ENCODE measurements at places on chromosomes 13 and 19. TPM values are rescaled to one million over a fixed set of nuclear protein-coding genes. Genes with fewer than 3 reads are reported as not detected.

The GZMM gene
- not detected for total RNA-seq

The GPC6 gene
- 21.9 TPM for total RNA-seq

The MRPL54 gene
- 60.0 TPM for total RNA-seq

The CRB3 gene
- not detected for total RNA-seq

DNA sequence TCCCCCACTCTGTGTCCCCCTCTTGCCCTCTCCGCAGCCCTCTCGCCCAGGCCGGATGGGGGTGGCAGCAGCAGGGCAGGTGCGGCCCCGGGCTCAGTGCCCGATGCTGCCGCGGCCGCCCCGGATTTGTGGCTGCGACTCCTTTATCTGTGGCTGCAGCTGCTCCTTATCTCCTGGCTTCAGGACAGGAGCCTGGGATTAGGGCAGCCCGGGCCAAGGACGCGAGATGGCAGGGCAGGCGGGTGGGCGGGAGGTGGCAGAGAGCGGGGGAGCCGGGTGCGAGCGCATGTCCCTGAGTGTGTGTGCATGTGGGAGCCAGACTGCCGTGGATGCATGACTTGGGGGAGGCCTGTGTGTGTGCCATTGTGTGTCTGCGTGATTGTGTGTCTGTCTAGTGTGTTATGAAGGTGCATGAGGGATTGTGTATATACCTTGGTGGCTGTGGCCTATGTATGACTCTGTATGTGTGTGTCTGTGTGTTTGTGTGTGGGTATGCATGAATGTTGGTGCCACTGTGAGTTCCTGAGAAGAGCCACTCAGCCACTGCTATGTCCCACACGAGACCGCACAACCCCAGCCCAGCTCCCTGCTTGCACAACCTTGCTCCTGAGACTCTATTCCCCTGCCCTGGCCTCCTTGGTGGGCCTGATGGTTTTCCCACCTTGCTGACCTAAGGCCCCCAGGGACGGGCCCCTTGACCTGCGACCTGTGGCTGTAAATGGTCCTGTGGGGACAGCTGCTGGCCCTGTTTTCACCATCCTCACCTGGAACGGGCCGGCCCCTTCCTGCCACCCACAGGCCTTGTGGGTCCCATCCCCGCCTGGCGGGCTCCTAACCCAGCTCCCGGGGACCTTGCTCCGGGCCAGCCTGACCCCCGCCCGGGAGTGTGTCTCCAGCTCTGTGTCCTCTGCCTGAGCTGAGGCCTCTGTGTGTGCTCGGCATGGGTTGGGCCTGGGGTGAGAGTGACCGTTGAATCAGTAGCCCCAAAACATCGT is 5.3 kb upstream of the NRTN start:
- no peak for DNase-seq
- H3K4me3 ChIP-seq, result no peak overlapping the region
- no peaks in the 10 kb centered on the region for H3K4me1 ChIP-seq
- no peak overlapping the region for H3K27ac ChIP-seq
- H3K27me3 ChIP-seq, result peaks cover 2% of the 10 kb centered on the region

GRCh38 chr19:28126135-28126898 is 1086.6 kb downstream of the UQCRFS1 start:
- H3K27ac ChIP-seq, result no peak overlapping the region
- no peaks in the 10 kb centered on the region for H3K27me3 ChIP-seq
- H3K4me1 ChIP-seq, result no peaks in the 10 kb centered on the region
- DNase-seq, result no peak

- H3K27me3 ChIP-seq, result no peaks in the 10 kb centered on the region
- H3K4me1 ChIP-seq, result no peaks in the 10 kb centered on the region
- no peak for DNase-seq
- H3K4me3 ChIP-seq, result no peak overlapping the region
- no peak overlapping the region for H3K27ac ChIP-seq
Measured at GRCh38 chr13:21615427-21615826, 11.5 kb upstream of the MICU2 start.

DNA sequence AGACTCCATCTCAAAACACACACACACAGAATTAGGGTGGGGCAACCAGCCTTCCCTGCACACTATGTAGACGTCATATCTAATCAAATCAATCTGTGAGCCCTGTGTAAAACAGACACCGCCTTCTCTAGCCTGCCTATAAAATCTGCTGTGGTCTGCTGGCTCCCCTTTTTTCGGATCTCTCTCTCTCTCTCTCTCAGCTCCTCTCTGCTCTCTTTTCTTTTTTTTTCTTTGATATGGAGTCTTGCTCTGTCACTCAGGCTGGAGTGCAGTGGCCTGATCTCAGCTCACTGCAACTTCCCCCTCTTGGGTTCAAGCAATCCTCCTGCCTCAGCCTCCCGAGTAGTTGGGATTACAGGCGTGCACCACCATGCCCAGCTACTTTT is 11.8 kb upstream of the CD70 start:
- no peaks in the 10 kb centered on the region for H3K4me1 ChIP-seq

DNA sequence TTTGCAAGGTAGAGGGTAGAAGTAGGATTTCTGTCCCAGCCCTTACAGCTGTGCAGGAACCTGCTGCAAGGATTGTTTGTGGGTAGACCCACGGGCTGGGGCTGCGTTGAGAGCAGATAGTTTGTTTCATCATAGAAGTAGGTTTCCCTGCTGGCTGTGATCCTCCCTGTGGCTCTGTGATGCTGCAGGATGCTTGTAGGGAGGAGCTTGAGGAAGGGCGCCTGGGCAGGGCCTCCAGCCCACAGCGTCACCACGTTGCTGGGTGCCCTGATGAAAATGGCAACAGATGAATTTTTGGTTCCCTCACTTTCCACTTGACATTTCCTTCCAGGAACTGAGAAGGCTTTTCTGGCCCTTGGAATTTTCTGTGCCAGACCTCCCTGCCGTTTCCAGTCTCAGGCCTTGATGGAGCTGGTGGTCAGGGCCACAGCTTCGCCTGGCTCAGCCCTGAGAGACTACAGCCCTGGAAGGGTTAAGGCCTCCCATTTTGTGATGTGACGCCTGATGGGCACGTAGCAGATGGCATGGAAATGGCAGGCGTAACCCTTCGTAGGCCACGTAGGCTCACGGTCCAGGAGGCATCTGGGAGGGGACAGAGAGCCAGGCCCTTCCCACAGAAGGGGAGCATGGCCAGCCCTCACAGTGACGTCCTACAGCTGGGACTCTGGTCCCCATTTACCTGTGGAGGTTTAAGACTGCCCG is 42.2 kb downstream of the GATAD2A start:
- H3K4me1 ChIP-seq, result peaks cover 40% of the 10 kb centered on the region
- no peak for DNase-seq
- no peak overlapping the region for H3K27ac ChIP-seq
- no peak overlapping the region for H3K4me3 ChIP-seq
- no peaks in the 10 kb centered on the region for H3K36me3 ChIP-seq

DNA sequence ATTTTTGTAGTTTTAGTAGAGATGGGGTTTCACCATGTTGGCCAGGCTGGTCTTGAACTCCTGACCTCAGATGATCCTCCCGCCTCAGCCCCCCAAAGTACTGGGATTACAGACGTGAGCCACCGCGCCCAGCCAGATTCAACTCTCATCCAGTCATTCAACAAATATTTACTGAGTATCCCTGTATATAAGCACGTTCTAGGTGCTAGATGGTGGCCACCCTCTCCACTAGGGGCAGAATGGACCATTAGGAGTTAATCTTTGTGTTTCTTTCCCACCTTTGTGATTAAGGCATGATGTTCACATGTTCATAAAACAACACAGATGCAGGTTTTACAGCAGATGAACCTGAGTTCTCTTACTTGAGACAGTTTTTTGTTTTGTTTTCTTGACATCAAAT is 7.3 kb downstream of the SHKBP1 start:
- peaks cover 3% of the 10 kb centered on the region for H3K36me3 ChIP-seq
- DNase-seq, result no peak
- H3K27me3 ChIP-seq, result no peaks in the 10 kb centered on the region
- H3K27ac ChIP-seq, result peak overlapping the region; percentile 81
- H3K4me1 ChIP-seq, result no peaks in the 10 kb centered on the region

GRCh38 chr19:35868172-35868822 is at the start of gene APLP1:
Gene APLP1 (plus strand): TSS chr19:35868574. CDS start chr19:35868637, 63 bp downstream.
- peaks cover 70% of the 10 kb centered on the region for H3K27me3 ChIP-seq
- peak within 1 kb of the TSS; percentile 58 for H3K4me3 ChIP-seq
- no peak for DNase-seq
- peaks cover 15% of the 10 kb centered on the region for H3K4me1 ChIP-seq
- H3K27ac ChIP-seq, result no peak within 1 kb of the TSS

- DNase-seq, result no peak
- no peak overlapping the region for H3K4me3 ChIP-seq
- H3K4me1 ChIP-seq, result no peaks in the 10 kb centered on the region
- no peaks in the 10 kb centered on the region for H3K27me3 ChIP-seq
- no peaks in the 10 kb centered on the region for H3K36me3 ChIP-seq
- H3K27ac ChIP-seq, result no peak overlapping the region
Measured at GRCh38 chr13:34933786-34934185, 8.3 kb upstream of the NBEA start.

DNA sequence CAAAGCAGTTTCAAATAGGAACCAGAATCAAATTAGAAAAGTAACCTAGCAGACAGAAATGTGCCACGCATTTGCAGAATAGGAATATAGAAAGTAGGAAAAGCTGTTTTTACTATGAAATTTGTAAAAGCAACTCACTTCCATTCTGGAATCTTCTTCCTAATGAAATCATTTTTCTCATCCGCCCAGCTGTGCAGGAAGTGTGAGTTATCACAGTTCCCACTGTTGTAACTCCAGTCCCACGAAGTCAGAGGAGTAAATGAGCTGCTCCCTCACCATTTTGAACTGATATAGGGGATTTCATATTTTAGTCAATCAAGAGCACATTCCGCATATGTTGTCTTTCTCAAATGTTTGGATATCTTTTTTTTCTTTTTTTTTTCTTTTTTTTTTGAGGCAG is 230.8 kb downstream of the TBC1D4 start:
- no peak overlapping the region for H3K27ac ChIP-seq
- no peaks in the 10 kb centered on the region for H3K4me1 ChIP-seq
- DNase-seq, result no peak
- H3K36me3 ChIP-seq, result no peaks in the 10 kb centered on the region
- H3K4me3 ChIP-seq, result no peak overlapping the region
- no peaks in the 10 kb centered on the region for H3K27me3 ChIP-seq

DNA sequence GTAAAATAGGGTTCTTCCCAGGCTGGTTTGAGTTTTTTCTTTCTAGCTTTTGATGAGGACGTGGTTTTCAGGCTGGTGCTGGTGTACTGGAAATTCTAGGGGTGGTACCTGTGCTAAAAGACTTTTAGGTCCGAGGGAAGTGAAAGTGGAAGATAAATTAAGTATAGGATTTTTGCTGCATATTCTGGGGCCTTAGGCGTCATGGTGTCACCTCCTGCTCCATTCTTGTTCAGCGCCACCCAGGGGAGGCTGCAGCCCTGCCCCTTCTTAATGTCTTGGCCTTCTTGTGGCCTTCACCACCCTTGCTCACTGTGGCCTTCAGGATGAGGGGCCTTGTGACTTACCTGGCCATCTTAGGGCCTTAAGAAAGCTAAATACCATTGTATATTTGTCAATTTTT is 12.4 kb downstream of the ZNF552 start:
- H3K4me1 ChIP-seq, result no peaks in the 10 kb centered on the region
- DNase-seq, result no peak
- no peak overlapping the region for H3K4me3 ChIP-seq
- no peaks in the 10 kb centered on the region for H3K27me3 ChIP-seq
- peaks cover 71% of the 10 kb centered on the region for H3K36me3 ChIP-seq
- H3K27ac ChIP-seq, result no peak overlapping the region
